WTC11 (cell line): ENCODE measurements at places on chromosomes 2 and 18.

DNA sequence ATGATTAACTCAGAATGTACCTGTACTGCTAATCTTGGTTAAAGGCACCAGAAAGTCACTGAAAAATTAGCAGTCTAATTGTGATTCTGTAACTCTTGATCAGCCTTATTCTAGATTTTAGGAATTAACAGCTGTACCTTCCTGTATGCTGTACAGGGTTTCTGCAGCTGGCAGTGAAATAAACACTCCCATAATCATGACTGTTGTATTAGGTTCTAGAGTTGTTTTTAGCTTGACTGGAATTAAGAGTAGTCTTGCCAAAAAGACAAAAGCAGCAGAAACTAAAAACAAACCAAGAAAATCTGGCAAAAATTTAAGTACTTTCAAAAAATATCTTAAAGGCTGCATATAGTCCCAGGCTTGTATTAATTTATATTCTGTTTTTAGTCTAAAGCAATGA is 103.5 kb downstream of the SOS1 start:
- H3K27me3 ChIP-seq = no peaks in the 10 kb centered on the region
- H3K4me1 ChIP-seq = peaks cover 32% of the 10 kb centered on the region
- H3K4me3 ChIP-seq = no peak overlapping the region
- no peak for DNase-seq
- H3K36me3 ChIP-seq = peaks cover 6% of the 10 kb centered on the region

DNA sequence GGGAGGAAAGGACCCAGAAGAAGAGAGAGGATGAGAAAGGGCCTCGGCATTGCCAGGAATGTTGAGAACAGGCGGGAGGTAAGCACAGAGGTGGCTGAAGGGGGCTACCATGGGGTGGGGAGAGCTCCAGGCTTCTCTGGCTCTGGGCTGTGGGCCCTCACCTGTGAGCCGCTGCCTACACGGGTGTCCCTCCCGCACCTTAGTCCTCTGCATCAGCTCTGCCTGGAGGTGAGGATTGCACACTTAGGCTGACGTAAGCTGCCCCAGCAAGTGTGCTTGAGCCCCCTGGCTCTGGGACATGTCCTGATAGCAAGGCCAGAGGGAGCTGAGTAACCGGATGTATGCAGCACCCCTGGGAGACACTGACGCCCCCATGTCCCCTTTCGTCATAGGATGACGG is 33.9 kb downstream of the TMEM18 start:
- peaks cover 7% of the 10 kb centered on the region; the same call in 1 of the 2 replicates for H3K27me3 ChIP-seq
- DNase-seq = no peak
- peaks cover 9% of the 10 kb centered on the region for H3K4me1 ChIP-seq
- no peak overlapping the region for H3K27ac ChIP-seq
- no peak overlapping the region for H3K4me3 ChIP-seq

GRCh38 chr18:44033144-44033701 is 647.5 kb upstream of the SETBP1 start:
- H3K27ac ChIP-seq = no peak overlapping the region
- H3K36me3 ChIP-seq = peaks cover 18% of the 10 kb centered on the region
- H3K4me1 ChIP-seq = peaks cover 15% of the 10 kb centered on the region
- 0 out of 2 replicates have a peak, but pooled peaks cover 6% of the 10 kb centered on the region for H3K27me3 ChIP-seq
- no peak overlapping the region for H3K4me3 ChIP-seq

- peaks cover 2% of the 10 kb centered on the region for H3K4me1 ChIP-seq
- no peak overlapping the region for H3K4me3 ChIP-seq
- peaks cover 10% of the 10 kb centered on the region for H3K27me3 ChIP-seq
- no peak for DNase-seq
Observed at GRCh38 chr18:59085797-59086196, 53.9 kb upstream of the SEC11C start.

DNA sequence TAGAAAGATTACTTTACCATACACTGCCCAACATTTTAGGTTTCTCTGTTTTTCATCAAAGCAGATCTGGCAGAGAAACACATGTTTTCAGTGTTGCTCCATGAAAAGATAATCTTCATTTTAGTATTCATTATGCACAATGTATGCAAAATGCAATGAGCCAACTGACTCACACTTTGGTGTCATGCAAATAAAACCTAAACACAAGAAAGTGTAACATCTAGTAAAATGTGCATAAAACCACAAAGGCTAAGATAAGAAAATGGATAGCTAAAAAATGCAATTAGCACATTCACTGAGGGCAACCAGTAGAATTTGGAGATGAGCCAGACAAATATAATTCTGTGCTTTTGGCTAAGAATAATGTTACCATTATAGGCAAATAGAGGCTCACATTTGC is 203.5 kb upstream of the UBE2E3 start:
- H3K27me3 ChIP-seq = no peaks in the 10 kb centered on the region
- no peaks in the 10 kb centered on the region for H3K4me1 ChIP-seq
- no peaks in the 10 kb centered on the region for H3K36me3 ChIP-seq
- no peak overlapping the region for H3K4me3 ChIP-seq
- H3K27ac ChIP-seq = no peak overlapping the region
- DNase-seq = no peak

DNA sequence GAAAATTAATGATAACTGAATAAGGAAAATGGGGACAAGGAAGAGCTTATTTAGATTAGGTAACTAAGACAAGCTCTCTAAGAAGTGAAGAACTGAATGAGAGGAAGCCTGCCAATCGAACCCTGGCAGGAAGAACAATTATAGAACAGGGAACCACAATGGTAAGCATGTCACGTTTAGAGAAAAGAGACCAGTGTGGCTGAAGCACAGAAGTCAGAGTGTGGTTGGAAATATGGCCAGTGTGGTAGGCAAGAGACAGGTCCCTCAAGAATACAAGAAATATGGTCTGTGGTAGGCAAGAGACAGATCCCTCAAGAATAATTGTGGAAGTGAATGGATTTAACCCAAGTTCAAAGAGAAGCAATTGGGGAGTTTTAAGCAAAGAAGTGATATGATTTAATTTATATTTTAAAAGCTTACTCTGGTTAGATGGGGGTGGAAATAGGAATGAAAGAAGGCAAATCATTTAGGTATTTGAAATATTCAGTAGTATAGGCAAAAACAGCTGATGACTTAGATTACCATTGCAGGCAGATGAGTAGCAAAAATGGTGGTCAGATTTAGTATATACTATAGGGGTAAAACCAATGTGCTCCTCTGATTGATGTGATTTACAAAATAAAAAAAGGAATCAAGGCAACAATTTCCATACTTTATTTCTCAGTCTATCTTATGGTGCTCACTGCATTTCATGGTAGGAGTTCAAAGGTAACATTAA is 38.8 kb upstream of the ERMN start:
- H3K27me3 ChIP-seq = no peaks in the 10 kb centered on the region
- H3K4me1 ChIP-seq = peaks cover 9% of the 10 kb centered on the region
- no peak for DNase-seq

GRCh38 chr2:61693744-61694143 is 155.6 kb upstream of the XPO1 start:
- no peak for DNase-seq
- H3K4me3 ChIP-seq = peak overlapping the region; percentile 87
- peaks cover 5% of the 10 kb centered on the region; the same call in 1 of the 2 replicates for H3K27me3 ChIP-seq
- H3K36me3 ChIP-seq = no peaks in the 10 kb centered on the region

- H3K27ac ChIP-seq = no peak overlapping the region
- H3K4me1 ChIP-seq = peaks cover 37% of the 10 kb centered on the region
- no peaks in the 10 kb centered on the region for H3K27me3 ChIP-seq
- no peak for DNase-seq
- H3K36me3 ChIP-seq = no peaks in the 10 kb centered on the region
Observed at GRCh38 chr18:26407736-26408601, 140.4 kb downstream of the KCTD1 start.

GRCh38 chr18:74901362-74902146 is 303.9 kb downstream of the ZNF407 start:
- no peak for DNase-seq
- H3K27ac ChIP-seq = 0 out of 2 replicates have a peak overlapping the region, but pooled peaks have one; percentile 50
- no peaks in the 10 kb centered on the region for H3K27me3 ChIP-seq
- H3K36me3 ChIP-seq = no peaks in the 10 kb centered on the region
- H3K4me1 ChIP-seq = peaks cover 23% of the 10 kb centered on the region

DNA sequence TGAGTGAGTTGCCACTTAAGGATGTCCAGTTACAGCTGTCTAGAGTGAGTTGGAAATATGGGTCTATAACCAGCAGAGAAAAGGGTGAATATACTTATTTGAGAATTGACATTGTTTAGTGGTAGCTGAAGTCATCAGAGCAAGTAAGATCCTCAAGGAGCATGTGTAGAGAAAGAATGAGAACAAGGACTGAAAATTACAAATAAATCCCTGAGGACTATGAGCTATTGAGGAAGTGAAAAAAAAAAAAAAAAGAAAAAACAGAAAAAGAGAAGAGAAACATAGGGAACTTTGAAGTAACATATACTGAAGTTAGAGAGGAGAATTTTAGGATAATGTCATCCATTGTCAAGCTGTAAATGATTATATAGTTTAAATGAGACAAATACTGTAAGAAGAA is 134.0 kb upstream of the CCDC68 start:
- no peaks in the 10 kb centered on the region for H3K36me3 ChIP-seq
- H3K27me3 ChIP-seq = no peaks in the 10 kb centered on the region; the same call in 1 of the 2 replicates
- H3K4me3 ChIP-seq = no peak overlapping the region
- H3K4me1 ChIP-seq = peaks cover 16% of the 10 kb centered on the region
- no peak for DNase-seq
- no peak overlapping the region for H3K27ac ChIP-seq

- H3K36me3 ChIP-seq = peaks cover 6% of the 10 kb centered on the region
- no peak for DNase-seq
- no peak overlapping the region for H3K4me3 ChIP-seq
- no peak overlapping the region for H3K27ac ChIP-seq
- H3K27me3 ChIP-seq = peaks cover 3% of the 10 kb centered on the region; the same call in 1 of the 2 replicates
Observed at GRCh38 chr2:203972066-203972465, 35.5 kb downstream of the ICOS start.

DNA sequence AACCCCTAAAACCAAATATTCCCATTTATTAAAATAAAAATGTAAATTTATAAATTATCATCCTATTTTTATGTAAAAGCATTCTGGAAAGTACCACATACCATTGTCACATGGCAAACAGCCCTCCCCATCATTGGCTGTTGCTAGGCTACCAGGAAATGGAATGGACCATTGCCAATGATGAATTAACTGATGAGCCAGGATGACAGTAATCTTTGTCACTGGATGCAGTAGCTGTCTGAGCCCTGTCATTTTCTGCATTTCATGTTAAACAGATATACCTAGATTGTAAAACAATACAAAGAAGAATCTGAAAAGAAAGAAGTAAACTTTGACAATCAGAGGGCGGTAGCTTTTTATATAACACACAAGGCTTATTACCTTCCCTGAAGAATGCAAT is 641.4 kb downstream of the BCL11A start:
- no peaks in the 10 kb centered on the region for H3K36me3 ChIP-seq
- H3K4me3 ChIP-seq = no peak overlapping the region
- no peak for DNase-seq
- no peak overlapping the region for H3K27ac ChIP-seq

DNA sequence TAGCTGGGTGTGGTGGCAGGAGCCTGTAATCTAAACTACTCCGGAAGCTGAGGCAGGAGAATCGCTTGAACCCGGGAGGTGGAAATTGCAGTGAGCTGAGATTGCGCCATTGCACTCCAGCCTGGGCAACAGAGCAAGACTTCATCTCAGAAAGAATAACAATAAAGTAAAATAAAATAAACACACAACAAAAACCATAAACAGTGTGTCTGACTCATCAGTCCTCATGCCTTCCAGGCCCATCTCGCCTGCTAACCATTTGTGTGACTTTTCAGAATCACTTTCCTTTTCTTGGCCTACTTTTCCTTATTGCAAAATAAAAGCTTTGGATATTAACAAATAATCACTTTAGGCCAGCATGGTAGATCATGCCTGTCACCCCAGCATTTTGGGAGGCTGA is 42.0 kb upstream of the ASXL2 start:
- no peaks in the 10 kb centered on the region for H3K27me3 ChIP-seq
- H3K36me3 ChIP-seq = no peaks in the 10 kb centered on the region
- no peak overlapping the region for H3K27ac ChIP-seq
- no peak overlapping the region for H3K4me3 ChIP-seq
- no peaks in the 10 kb centered on the region for H3K4me1 ChIP-seq
- no peak for DNase-seq

- peaks cover 60% of the 10 kb centered on the region for H3K4me1 ChIP-seq
- no peak overlapping the region for H3K27ac ChIP-seq
- peak; percentile 29 for DNase-seq
- no peaks in the 10 kb centered on the region for H3K27me3 ChIP-seq
Observed at GRCh38 chr18:39795350-39795749, 2159.7 kb upstream of the PIK3C3 start.

DNA sequence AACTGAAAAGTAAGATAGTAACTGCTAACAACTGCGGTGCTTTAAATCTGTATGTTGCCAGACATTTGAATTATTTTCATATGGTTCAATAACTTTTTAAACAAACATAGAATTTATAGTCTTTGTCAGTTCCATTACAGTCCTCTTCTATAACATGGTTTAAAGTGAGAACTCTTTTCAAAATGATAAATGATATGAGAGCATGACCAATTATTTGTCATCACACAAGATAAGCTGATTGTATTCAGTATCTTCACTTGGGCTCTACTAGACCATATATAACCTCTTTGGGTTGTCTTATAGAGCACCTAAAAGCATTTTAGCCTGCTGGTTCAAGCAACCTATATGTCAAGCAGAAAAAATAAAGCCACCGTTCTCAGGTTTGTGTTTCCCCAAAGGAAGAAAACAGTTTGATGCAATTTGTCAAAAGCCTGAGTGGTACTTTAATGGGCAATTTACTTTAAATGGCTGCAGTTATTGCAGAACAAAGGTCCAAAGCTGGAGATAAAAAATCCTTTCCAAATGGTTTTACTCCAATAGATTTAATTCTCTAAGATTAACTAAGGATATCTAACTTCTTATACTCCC is 298.4 kb downstream of the FSIP2 start:
- no peaks in the 10 kb centered on the region for H3K4me1 ChIP-seq
- H3K36me3 ChIP-seq = no peaks in the 10 kb centered on the region
- DNase-seq = no peak
- no peaks in the 10 kb centered on the region for H3K27me3 ChIP-seq

GRCh38 chr2:29281086-29281915 is 166.1 kb downstream of the CLIP4 start:
- peak overlapping the region; percentile 42; the same call in 1 of the 2 replicates for H3K27ac ChIP-seq
- H3K36me3 ChIP-seq = peaks cover 4% of the 10 kb centered on the region; the same call in 1 of the 2 replicates
- H3K4me1 ChIP-seq = peaks cover 9% of the 10 kb centered on the region
- H3K27me3 ChIP-seq = no peaks in the 10 kb centered on the region; the same call in 1 of the 2 replicates

DNA sequence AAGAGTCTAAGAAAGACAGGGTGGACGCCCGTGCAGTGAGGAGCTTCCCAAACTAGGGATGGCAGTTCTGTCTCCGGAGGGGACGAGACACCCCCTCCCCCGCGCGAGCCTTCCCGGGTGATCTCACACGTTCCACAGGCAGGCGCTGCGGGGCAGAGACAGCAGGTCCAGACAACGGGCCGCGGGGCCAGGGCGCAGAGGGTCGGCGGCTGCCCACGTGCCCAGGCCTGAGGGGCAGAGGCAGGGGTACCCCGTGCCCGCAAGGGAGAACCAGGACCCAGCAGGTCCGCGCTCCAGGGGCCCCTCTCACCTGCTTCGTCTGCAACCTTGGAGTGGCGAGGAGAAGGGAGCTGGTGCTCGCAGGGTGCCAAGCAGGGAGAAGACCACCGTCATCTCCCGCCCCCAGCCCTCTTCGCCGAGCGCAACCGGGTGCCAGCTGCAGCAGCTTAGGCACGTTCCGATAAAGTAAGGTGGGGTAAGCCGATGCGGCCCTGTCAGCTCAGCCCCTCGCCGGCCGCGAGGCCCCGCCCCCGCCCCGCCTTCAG is at the start of gene GPR155:
TSS of gene GPR155 (minus strand) at position 467 of the 545 bp plus-strand sequence. CDS start 5,073 bp downstream, outside the sequence.
- peak within 1 kb of the TSS; percentile 86 for H3K4me3 ChIP-seq
- peak; percentile 35 for DNase-seq
- peaks cover 45% of the 10 kb centered on the region for H3K27me3 ChIP-seq
